H4 (cell line): ENCODE measurements at places on chromosomes 3 and 15. TPM values are rescaled to one million over a fixed set of nuclear protein-coding genes. Genes with fewer than 3 reads are reported as not detected.

PROS1 gene
- total RNA-seq, result 10.3 and 10.9 TPM in 2 replicates

- no peak for DNase-seq
Observed at GRCh38 chr3:11757929-11758328, 88.8 kb downstream of the TAMM41 start.

DNA sequence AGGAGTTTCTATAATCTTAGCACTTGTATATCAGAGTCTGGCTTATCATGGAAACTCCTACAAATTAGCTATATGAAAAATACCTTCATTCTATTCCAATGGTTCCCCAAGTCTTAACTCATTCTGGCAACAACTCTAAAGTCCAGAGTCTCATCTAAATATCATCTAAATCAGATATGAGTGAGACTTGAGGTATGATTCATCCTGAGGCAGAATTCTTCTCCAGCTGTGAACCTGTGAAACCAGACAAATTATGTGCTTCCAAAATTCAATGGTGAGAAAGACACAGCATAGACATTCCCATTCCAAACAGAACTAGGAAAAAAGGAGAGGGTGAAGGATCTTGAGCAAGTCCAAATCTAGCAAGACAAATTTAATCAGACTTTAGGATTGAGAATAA is 138.8 kb downstream of the THRB start:
- no peak for DNase-seq

DNA sequence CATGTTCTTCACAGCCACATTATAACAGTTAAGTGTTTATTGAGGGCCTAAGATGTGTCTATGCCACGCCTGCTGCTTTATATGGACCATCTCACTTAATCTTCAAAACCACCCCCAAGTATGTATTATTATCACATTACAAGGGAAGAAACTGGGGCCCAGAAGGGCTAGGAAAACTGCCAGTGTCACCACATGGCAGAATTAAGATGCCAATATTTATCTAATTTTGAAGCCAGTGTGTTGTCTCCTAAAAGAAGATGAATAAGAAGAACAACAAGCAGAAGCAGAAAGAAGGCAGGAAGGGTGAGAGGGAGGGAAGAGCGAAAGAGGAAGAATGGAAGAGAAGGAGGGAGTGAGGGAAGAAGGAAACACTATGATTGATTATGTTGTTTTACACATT is 491.3 kb upstream of the IL12A start:
- no peak for DNase-seq

CKMT1A gene
- 0.10 and 1.1 TPM in 2 replicates for total RNA-seq

CPB1 gene
- total RNA-seq, result not detected in 2 replicates
